ENCODE measurements at places on chromosomes 3 and 15.

DNA sequence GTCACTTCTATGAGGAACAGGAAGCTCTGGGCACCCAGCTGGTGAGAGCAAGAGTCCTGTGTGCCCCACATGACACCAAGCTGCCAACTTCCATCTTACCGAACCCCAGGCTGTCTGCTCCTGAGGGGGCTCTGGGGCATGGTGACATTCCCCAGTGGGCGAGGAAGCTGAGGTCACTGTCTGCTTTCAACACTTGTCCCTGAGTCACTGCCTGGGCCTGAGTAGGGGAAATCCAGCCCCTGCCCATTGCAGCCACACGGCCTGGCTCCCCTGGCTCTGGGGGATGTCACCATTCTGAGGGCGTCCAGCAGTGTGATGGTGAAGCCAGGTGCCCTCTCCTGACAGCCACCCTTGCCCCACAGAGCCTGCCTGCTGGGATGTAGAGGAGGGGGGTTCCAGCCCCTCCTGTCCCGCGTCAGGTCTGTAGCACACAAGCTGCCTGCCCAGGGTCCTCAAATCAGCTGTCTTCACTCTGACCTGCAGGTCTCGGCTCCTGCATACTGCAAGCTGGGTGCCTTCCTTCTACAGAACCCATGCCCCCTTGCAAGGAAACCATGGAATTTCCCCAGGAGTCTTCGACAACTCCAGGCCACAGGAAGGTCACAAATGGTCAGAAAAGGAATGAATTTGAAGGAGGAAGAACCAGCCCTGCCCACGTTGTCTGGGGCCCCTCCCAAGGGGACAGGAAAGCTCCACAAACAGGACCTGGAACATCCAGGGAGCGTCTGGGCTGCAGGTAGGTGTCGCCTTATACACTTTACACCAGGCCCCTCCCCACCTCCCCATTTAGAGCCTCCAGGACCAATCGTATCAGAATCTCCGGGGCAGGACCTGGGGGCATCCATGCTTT, 69.9 kb upstream of the GATM start:
- no peak for DNase-seq

DNA sequence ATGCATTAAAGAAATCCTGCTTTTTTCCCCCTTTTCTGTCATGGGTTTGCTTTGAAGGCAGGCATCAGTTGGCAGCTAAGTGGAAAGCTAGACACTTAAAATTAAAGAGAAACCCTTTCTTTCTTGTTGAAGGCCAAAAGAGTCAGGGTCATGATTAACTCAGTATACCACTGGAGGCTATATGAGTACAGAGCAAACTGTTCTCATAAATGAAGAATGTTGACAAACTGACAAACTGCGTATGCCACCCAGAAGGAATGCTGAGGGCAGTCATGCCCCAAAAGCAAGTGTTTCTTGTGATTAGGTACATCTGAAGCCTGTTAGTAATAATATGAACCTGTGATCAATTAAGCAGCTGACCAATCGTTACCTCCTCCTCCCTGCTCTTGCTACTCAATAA, 43.6 kb upstream of the COL6A6 start:
- DNase-seq, result no peak

DNA sequence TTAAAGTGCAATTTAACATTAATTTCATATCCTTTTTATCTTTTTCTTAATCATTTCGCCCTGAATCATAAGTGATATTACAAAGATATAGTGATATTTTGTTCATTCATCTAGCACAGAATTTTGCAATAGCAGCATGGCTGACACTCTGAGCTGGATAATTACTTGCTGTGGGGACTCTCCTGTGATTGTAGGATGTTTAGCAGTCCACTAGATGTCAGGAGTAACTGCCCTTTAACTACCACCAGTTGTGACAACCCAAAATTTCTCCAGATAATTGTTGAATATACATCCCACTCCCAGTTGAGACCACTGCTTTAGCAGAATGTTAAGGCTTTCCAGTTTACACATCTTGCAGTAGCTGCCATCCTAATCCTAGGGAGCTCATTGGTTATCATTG, 196.8 kb upstream of the MBNL1 start:
- no peak for DNase-seq

GRCh38 chr15:42605796-42606195, 30.4 kb downstream of the STARD9 start:
- no peak for DNase-seq

- no peak for DNase-seq
Observed at GRCh38 chr3:45277636-45278035, 51.5 kb upstream of the TMEM158 start.

GRCh38 chr15:56492236-56492635, 27.3 kb upstream of the MNS1 start:
- DNase-seq, result no peak

DNA sequence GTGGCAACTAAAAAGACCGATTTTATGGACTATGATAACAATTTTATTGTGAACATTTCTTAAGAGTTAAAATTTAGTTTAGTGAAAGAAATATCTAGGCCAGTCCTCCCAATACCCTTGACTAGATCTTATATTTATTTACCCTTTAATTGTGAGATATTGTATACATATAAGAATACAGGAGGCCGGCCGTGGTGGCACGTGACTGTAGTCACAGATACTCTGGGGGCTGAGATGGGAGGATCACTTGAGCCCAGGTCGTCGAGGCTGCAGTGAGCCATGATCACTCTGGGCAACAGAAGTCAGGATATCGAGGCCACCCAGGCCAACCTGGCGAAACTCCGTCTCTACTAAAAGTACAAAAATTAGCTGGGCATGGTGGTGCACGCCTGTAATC, 756 bp upstream of the RMDN3 start:
- no peak for DNase-seq

DNA sequence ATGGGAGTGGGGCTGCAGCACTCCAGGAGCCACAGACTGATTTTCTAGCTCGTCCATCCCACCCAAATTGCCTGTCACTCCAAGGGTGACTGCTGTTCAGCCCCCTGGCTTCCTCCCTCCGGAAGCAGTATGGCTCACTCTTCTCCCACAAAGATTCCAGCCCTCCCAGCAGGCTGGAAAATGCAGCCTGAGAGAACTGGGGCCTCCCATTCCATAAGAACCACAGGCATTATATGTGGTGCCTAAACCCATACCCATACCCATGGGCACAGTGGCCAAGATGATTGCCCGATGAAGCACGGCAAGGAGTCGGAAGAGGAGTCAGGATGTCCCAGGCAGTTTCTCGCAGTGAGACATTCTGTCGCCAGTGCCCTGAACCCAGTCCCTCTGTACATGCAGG, 6.0 kb upstream of the VILL start:
- no peak for DNase-seq

GRCh38 chr3:27939521-27939920, 217.4 kb upstream of the EOMES start:
- DNase-seq, result no peak

DNA sequence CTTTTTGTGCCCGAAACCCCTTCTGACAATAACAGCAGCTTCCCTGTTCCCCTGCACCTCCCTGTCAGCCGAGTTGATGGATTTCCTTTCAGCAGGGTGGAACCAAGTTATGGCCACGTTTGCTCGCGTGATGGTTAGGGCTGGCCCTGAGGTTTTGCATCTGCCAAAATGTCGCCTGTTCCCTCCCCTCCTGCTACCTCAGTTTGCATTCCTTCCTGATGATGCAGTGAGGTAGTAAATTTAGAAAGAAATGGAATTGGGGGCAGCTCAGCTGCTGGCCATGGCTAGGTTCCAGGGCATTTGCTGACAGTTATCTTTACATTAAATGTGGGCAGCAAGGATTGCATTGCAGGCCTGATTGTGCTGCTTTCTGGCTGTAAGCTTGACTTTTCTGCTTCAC, 13.2 kb downstream of the LIMD1 start:
- DNase-seq, result no peak

GRCh38 chr3:133717424-133717823, 28.8 kb upstream of the TF start:
- no peak for DNase-seq

- DNase-seq, result no peak
Observed at GRCh38 chr3:12613250-12613649, 50.7 kb downstream of the RAF1 start.

GRCh38 chr3:148878095-148878494, 13.0 kb downstream of the CPA3 start:
- DNase-seq, result no peak

- no peak for DNase-seq
Observed at GRCh38 chr15:40847223-40847961, 3.5 kb downstream of the SPINT1 start.

DNA sequence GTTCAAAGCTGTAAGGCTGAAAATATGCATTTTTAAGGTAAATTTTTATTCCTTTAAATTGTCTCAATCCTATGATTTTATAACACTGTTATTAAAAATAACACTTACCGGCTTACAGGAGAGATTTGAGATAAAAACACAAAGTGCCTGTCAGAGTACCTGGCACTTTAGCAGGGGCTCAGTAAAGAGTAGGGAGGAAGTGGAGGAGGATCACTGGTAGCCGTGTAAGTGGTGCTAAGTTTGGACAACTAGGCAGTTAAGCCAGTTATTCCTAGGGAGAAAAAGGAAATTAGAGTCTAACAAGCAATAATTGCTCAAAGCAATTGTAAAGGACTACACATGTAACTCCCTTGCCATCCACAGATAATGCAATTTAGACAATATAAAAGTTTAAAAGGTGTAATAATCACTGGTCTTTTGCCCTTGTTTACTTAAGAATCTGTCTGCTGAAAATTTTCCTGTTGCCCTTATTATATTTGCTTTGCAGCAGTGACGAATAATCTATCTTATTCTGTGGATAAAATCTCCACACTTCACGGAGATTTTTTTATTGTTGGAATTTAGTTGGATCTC, 204.8 kb downstream of the CDIN1 start:
- DNase-seq, result no peak

DNA sequence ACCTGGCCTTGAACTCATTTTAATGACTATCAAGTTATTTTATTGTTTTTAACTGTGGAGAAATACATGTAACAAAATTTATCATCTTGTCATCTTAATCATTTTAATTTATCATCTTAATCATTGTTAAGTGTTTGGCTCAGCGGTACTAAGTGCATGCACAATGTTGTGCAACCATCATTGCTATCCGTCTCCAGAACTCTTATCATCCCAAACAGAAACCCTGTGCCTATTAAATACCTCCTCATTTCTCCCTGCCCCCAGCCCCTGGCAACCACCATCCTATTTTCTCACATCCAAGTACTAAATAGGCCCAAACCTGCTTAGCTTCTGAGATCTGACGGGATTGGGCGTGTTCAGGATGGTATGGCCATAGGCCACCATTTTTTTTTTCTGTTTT, 51.5 kb upstream of the UBP1 start:
- DNase-seq, result no peak

- no peak for DNase-seq
Observed at GRCh38 chr3:113136071-113136470, 75.3 kb upstream of the BOC start.

DNA sequence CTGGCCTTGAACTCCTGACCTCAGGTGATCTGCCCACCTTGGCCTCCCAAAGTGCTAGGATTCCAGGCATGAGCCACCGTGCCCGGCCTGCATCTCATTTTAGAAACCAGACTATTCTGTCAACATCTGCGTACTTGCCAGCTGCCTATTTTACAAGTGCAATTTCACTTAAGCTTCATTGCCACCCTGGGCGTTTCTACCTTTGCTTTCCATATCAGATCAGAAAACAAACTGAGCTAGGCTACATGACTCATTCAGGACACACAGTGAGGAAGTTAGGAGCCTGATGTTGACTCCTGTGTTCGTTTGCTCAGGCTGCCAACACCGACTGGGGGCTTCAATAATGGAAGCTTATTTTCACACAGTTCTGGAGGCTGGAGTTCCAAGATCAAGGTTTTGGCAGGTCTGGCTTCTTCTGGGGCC, 42.3 kb upstream of the KLHL25 start:
- no peak for DNase-seq

DNA sequence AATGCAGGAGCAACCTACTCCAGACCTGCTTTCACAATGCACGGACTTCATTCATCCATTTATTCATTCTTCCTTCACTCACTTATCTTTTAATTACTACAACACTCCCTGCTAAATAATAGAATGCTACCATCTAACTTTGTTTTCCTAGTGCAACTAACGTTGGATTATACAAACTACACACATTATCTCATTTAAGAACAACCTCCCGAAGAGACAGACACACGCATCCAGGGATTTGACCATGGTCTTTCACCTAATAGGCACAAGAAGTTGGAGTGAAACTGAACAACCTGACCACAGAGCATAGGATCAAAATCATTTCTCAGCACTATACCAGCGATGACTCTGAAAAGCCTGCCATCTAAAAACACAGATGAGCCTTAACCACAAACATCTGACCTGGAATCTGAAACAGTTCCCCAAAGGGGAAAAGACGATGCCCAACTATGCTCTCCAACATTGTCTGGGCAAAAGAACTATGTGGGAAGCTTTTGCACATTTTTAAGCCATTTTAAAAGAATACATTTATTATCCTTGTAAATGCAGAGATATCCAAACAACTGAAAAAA, 21.0 kb downstream of the ZNF385D start:
- no peak for DNase-seq

DNA sequence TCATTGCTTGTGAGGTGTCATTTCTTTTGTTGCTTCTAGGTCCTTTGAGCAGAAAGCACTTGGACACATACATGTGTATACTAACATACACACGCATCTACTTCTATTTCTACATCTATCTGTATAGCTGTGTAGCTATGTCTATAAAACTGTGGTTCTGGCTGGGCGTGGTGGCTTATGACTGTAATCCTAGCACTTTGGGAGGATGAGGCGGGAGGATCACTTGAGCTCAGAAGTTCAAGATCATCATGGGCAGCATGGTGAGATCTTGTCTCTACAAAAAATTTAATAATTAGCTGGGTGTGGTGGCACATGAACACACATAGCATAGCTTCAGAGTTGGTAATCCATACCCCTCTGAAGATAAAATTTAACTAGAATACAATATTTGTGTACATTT, 65.0 kb upstream of the MAGI1 start:
- no peak for DNase-seq

- DNase-seq, result no peak
Observed at GRCh38 chr3:123799544-123800361, 84.4 kb downstream of the MYLK start.

- DNase-seq, result no peak
Observed at GRCh38 chr3:150920236-150920635, 15.0 kb upstream of the MINDY4B start.

GRCh38 chr3:127211118-127212060, 18.5 kb downstream of the PRR23E start:
- DNase-seq, result no peak

DNA sequence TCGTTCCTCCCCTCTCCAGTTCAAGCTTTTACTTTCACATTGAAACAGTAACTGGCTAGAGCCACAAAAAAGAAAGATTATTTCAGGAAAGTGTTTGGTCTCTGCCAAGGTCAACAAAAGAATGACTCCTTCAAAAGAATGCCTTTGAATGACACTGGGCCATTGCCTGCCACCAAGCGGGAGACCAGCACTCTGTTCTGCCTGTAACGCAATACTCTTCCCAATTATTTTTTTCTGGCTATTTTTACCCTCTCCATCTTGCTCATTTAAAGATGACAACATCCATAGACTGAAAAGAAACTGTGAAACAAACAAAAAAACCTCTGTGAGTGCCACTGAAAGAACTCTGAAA, 37.3 kb downstream of the EHHADH start:
- no peak for DNase-seq

- DNase-seq, result peak; percentile 33
Observed at GRCh38 chr3:18778598-18778997, 353.5 kb upstream of the SATB1 start.

- no peak for DNase-seq
Observed at GRCh38 chr15:41019174-41019573, 65.9 kb downstream of the CHAC1 start.

All from CD8-positive, alpha-beta memory T cell (primary cell).